Epithelial cell of alveolus of lung (primary cell): ENCODE measurements at places on chromosomes 4 and X. TPM values are rescaled to one million over a fixed set of nuclear protein-coding genes. Genes with fewer than 3 reads are reported as not detected.

WWC2 gene
- total RNA-seq = 11.7 and 13.6 TPM in 2 replicates

PWWP3B gene
- total RNA-seq = 0.78 and 1.7 TPM in 2 replicates

CD38 gene
- 1.0 TPM in 1 of 2 replicates, not detected in the other for total RNA-seq

CXorf38 gene
- 12.7 TPM in 2 replicates for total RNA-seq

JCHAIN gene
- 1.3 TPM in 1 of 2 replicates, not detected in the other for total RNA-seq

RS1 gene
- not detected in 2 replicates for total RNA-seq

MAD2L1 gene
- total RNA-seq = 16.5 and 43.2 TPM in 2 replicates

DAPP1 gene
- total RNA-seq = 0.39 TPM in 1 of 2 replicates, not detected in the other
